ENCODE measurements at places on chromosomes 3 and 15.

- DNase-seq, result no peak
Measured at GRCh38 chr3:160108362-160108761, 116.9 kb upstream of the C3orf80 start.

- DNase-seq, result no peak
Measured at GRCh38 chr3:35305406-35305805, 333.9 kb upstream of the ARPP21 start.

DNA sequence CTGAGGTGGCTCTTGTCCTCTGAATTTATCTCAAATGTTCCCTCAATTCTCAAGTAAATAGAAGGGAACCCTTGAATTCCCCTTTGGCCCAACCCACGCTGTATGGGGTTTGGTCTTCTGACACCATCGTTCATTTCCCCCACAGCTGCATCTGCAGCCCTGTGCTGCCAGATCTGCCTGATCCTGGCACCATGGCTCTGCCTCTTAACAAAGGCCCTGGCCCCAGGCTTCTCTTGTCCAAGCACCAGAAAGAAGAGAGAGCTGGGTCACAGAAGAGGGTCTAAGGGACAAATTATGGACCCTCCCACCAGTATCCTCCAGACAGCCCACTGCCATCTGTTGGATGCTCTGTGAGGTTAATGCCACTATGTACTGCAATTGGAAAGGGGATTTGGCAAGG, 1.8 kb downstream of the MAP1A start:
- no peak for DNase-seq

GRCh38 chr15:41055706-41056105, 60.4 kb downstream of the INO80 start:
- no peak for DNase-seq

DNA sequence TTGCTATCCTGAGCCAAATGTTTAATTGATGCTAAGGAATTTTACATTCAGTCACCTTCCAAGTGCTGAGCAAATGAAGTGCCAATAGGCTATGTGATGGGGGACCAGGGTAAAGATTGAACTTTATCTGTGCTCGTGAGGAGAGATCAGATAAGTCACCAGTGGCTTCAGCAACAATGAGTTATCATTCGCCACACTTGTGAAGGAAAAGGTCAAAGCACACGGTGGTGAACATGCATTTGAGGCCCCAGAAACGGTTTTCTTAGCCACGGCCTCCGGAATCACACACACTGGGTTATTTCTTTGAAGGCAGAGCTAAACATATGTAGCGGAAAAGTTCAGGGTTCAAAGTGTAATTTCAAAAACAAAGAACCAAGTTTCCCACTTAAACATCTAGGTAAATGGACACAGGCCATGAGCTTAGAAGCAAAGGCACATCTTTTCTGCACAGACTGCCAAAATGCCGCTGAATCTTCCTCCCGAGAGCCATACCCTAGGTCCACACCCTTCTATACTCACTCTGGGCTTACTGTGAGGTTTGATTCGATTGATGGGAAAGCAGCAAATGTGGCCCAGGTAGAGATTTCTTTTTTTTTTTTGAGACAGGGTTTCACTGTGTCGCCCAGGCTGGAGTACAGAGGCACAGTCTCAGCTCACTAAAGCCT, 268.5 kb downstream of the SHQ1 start:
- no peak for DNase-seq

DNA sequence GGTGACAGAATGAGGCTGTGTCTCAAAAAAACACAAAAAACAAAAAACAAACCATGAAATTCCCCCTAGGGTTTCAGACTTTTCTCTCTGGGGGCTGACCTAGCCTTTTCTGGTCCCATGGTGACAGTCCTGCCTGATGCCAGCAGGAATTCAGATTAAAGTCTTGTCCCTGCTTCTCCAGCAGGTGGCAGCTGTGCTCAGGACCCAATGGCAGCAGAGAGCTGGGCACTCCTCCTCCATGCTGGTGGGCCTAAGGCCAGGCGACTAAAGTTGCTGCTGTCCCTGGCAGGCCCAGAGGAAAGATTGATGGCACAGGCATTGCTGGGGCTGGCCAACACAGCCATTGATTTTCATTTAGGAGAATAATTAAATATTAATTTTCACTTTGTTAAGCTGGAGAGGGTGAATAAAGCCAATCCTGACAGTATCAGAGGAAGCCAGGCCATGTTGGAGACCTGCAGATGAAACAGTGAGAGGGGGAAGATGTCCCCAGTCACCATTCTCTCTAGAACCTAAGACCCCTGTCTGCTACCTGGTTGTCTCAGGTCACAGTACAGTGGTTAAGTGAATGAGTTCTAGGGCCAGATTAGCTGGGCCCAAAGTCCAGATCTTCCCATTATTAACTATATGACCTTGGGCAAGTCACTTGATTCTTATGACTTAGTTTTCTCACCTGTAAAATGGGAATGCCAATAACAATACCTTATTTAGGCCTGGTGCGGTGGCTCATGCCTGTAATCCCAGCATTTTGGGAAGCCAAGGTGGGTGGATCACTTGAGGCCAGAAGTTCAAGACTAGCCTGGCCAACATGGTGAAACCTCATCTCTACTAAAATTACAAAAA, 7.1 kb downstream of the CELF6 start:
- peak; percentile 65 for DNase-seq

GRCh38 chr3:71117572-71118247, 465.8 kb downstream of the FOXP1 start:
- DNase-seq, result peak; percentile 39

DNA sequence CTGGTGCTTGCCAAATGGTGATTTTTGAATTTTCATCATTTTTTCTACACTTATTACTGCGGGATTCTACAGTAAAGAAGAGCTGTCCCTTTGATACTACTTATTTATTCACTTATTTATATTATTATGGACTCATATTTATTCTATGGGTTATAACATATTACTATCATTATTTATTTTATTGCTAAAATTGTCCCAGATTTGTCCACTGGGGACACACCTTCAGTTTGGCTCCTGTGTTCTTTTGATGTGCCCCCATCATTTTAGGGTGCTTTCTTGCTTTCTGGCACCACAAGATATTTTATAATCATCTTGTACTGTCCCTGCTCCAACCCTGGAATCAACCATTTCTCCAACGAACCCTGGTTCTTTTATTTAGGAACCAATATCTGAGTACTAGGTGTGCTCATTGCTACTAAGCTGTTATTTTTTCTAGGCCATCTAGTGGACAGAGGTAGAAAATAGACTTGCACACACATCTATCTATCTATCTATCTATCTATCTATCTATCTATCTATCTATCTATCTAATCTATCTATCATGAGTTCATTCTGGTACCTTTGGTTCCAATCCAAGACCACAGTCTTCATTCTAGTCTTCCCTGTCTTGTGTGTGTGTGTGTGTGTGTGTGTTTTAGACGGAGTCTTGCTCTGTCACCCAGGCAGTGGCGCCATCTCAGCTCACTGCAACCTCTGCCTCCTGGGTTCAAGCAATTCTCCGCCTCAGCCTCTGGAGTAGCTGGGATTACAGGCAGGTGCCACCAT, 16.0 kb downstream of the SLC22A14 start:
- peak; percentile 10 for DNase-seq

GRCh38 chr3:115280506-115280905, 133.4 kb upstream of the ZBTB20 start:
- DNase-seq, result no peak

DNA sequence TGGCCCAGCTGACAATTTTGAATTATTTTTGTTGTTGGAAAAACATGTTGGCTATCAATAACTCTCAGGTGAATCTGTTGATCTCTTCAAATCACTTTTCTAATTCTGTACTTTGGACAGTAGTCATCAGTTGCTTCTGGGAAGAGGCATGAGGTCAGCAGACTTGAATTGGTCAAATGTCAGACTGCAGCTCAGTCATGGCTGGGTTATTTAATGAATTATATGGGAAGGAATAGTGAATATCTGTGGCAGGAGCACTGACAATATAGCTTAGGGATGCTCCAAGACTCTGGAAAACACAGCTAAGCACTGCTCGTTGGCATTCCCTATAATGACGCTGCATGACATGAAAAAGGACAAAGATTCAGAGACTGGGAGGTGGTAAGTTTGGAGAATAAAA, 98.8 kb upstream of the GAP43 start:
- DNase-seq, result no peak

- no peak for DNase-seq
Measured at GRCh38 chr15:70059476-70060213, 38.1 kb downstream of the TLE3 start.

DNA sequence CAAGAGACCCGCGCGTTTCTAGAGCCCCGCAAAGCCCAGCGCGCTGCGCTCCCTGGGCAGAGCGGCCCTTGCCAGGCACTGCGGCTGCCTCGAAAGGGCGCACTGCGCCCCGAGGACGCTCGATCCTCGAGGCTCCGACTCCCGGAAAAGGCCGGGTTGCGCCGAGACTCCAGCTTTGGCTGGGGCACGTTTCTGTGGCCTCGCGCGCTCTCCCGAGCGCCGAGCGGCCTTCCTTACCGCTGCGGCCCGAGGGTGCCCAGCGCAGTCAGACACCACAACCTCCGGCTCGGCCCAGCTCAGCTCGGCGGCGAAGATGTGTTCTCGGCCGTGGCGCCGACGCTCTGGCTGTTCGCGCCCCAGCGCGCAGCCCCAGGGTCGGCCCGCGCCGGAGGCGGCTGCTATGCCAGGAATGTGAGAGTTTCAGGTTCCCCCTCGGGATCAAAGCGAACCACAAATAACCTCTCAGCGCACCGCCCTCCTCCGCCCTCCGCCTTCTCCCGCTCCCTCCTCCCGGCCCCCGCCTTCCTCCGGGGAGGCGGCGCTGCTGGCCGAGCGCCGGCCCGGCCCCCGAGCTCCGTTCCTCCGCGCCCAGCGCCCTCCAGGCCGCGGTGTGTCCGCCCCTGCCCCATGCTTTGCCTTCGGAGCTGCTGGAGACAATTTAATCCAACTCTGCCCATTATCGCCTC, at the start of gene AMOTL2:
AMOTL2 (minus strand) TSS at position 343 of the 686 bp plus-strand sequence. CDS start 3,014 bp downstream, outside the sequence.
- DNase-seq, result peak; percentile 93

DNA sequence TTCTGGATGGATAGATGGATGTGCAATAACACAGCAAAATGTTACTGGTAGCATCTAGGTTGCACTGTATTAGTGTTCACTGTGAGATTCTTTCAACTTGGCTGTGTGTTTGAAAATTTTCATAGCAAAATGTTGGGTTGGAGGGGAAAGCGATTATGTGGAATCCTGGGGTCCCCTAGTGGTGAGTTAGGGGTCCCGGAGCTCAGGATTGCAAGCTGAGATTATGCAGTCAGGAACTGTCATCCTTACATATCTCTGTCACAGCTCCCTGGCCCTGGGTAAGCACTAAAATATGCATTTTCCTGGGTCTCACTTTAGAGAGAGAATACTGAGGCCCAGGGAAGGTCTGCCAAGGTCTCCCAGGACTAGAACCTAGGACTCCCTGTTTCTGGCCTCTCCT, 77.2 kb downstream of the CEMIP start:
- DNase-seq, result no peak

GRCh38 chr3:183777016-183777618, 48.3 kb downstream of the MAP6D1 start:
- no peak for DNase-seq

Measured in LHCN-M2 (cell line).